Suppressor macrophage treated with lipopolysaccharide for 4 hours (primary cell): ENCODE measurements at places on chromosomes 1 and 21.

GRCh38 chr1:119318466-119319309 lies 49.9 kb upstream of the HAO2 start:
- no peak for DNase-seq

- DNase-seq, result no peak
Observed at GRCh38 chr1:22949822-22950331, 22.8 kb downstream of the LACTBL1 start.

DNA sequence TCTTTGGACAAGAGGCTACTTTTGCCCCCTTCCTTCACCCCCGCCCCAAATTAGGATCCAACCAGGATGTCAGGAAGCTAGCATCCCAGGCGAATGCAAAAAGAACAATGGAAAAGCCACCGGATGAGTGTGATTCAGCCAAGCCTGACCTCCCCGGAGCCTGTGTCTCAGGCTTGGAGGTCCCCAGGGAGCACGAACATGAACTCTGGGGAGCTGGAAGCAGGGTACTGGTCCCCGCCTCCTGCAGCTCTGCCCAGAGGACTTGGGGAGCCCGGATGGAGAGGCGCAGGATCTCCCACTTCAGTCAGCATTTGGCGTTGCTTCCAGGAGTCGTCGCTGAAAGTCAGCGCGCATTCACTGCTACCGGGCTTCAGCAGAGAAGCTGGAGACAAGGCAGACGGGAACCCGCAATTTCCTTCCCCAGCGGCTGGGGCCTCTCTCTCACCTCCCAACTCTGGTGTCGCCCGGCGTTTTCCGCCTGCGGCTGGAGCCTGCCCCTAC lies 1.8 kb upstream of the TBX15 start:
- no peak for DNase-seq

GRCh38 chr1:46218443-46218842 lies 15.3 kb downstream of the LURAP1 start:
- no peak for DNase-seq

DNA sequence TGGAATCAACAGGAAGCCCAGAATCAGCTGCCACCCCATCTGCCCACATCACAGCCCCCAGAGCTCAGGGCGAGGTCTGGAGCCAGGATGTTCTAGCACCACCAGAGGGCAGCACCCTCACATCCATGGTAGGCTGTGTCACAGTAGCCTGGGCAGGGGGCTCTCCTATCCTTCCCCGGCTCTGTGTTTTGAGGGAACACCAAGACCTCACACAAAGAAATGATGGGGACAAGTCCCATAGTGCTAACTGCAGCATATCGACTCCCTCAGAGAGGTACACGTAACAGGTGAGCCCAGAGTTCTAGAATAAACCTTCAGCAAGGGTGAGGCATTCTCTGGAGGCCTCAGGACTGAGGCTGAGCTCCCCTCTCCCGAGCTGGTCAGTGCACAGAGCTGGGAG lies 2.3 kb upstream of the KCNC4 start:
- peak; percentile 72 for DNase-seq

DNA sequence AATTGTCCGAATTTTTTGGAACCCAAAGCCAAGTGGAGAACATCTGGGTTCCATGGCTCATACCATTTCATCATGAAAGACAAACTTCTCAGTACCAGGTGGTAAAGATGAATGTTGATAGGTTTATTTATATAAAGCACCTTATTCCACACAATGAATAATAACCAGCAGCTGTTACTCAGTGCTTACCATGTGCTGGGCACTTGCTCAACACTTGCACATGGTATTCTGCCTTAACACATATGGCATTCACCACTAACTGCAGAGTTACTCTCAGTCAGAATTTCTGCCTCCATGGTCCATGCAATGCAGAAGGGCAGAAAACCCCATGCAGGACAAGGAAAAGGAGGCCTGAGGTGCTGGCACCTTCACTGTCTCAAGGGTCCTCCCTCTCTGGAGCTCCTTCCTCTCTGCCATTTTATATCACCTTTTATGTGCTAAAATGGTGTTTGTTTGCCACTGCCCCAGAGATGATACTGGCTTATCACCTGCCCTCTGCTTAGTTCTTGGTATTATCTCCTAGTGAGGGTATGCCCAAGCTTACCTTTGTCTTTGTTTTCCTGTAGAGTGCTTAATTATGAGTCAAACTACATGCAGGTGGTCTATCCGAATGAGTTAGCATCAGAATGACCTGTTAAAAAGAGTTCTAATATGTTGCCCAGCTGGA lies 76.7 kb upstream of the ZNF326 start:
- DNase-seq, result no peak

GRCh38 chr21:38227401-38227800 lies 29.4 kb upstream of the KCNJ15 start:
- no peak for DNase-seq

DNA sequence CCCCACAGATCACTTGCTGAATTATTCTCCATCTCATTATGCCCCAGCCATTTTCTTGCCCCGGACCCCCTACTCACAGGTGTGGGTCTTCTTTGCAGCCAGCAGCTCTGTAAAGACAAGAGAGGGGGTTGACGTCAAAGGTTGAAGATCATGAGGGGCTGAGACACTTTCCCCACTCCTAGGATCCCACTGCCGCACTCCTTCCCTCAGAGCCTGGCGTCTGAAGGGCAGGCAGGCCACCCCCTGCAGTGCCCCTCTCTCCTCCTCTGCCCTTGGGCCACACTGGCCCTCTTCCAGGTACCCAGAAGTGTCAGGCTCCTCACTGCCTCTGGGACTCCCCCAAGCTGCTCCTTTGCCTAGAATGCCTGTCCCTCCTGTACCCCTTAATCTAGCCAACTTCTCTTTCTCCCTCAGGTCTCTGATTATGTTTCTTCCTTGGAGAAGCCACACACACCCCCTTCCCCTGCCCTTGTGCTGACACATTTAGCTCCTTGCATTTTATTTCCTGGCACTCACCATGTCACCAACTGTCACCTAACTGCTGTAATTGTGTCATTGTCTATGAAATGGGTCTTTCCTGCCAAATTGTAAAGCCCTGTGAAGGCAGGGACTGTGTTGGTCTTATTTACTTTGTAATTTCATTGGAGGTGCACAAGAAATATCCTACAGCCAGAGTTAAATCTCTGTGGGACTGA lies 2.1 kb downstream of the RORC start:
- no peak for DNase-seq

DNA sequence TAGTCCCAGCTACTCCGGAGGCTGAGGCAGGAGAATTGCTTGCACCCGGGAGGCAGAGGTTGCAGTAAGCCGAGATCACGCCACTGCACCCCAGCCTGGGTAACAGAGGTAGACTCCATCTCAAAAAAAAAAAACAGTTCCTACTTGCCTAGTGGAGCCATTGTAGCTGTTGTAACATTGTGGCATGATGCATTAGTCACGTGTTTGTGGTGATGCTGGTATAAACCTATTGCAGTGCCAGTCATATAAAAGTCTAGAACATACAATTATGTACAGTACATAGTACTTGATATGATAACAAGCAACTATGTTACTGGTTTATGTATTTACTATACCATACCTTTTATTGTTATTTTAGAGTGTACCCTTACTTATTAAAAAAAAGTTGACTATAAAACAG lies 16.2 kb downstream of the KYAT3 start:
- no peak for DNase-seq

- no peak for DNase-seq
Observed at GRCh38 chr1:215269955-215270354, 187.4 kb downstream of the KCNK2 start.

GRCh38 chr1:111943066-111943465 lies 46.4 kb downstream of the KCND3 start:
- no peak for DNase-seq

DNA sequence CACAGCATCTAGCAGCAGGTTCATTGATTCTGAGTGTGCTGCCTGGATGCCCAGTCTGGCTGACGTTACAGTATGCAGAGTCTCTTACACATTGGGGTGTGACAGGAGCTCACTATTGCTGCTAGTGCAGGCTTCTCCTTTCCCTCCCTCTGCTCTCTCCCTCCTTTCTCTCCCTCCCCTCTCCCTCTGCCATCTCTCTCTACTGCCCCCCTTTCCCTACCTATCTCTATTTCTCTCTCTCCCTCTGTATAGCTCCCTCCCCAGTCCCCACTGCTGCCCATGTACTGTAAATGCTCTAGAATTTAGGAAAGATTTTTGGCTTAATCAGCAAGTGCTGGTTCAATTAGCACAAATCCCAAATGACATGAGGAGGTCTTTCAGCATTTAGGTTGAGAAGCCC lies 62.8 kb downstream of the PCBP3 start:
- no peak for DNase-seq

DNA sequence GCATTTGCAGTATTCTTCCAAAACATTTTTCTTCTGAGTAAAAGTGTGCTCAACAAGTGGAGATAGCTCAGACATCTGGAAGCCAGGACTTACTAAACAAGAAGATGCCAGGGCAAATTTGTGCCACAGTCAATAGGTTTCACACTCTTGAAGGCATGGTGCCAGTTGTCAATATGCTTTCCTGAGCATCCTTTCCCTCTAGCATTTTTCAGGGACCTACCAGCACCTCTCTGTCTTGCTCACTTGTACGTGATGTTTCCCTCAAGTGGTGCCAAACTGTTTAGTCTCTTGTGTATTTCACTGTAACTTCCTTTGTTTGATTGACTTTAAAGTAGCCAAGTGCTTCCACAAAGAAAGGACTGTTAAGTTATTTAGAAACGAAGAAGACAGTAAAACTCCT lies 194.0 kb upstream of the SGIP1 start:
- no peak for DNase-seq

DNA sequence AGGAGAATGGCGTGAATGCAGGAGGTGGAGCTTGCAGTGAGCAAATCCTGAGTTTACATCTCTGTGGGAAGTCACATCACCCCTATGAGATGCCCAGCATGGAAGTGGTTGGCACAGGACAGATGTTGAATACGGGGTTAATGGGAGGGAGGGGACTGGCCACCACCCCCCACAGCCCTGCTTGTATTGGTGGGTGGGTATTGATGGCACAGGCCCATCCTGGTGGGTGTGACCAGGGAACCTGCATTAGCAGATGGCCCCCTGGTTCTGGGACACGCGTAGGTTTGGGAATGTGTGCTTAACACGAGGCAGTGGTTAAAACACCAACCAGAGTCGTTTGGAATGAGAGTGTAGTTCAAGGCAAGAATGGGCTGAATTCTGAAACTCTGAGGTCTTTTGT lies 117.9 kb downstream of the PRDM2 start:
- DNase-seq, result no peak

GRCh38 chr1:183567584-183567983 lies 22.7 kb downstream of the NCF2 start:
- peak; percentile 34 for DNase-seq

DNA sequence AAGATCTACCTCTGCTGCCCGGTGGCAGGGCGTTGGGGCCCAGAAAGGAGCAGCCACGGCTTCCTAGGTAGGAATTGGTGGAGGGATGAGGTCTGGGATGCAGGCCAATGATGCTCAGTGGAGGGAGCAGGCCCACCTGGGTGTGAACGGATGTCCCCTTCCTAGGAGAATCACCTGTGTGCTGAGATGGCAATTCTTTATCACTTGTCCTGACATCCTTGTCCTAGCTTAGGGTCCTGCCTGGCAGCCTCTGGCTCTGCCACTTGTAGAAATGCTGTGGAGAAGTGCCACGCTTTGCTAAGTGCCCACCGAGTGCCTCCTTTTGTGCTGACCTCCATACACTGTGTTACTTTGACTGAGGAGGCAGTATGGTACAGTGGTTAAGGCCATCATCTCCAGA lies 12.8 kb downstream of the EDN2 start:
- DNase-seq, result no peak

DNA sequence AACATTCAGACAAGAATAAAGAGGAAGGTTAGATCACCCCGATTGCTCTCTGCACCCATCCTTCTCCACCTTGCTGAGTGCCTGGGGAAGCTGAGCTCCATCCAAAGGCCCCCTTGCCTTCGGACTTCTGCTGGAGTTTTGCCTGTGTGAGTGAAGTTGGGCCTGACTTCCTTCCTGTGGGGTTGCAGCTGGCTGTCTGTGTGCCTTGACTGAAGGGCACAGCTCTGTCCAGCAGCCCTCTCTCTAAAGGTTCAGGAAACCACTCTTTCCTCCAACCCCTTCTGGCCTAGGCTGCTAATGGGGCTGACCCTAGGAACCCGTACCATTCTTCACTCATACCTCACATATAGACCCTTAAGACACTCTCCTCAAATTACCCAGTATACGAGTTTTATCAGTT lies 173.4 kb upstream of the HMCN1 start:
- no peak for DNase-seq

DNA sequence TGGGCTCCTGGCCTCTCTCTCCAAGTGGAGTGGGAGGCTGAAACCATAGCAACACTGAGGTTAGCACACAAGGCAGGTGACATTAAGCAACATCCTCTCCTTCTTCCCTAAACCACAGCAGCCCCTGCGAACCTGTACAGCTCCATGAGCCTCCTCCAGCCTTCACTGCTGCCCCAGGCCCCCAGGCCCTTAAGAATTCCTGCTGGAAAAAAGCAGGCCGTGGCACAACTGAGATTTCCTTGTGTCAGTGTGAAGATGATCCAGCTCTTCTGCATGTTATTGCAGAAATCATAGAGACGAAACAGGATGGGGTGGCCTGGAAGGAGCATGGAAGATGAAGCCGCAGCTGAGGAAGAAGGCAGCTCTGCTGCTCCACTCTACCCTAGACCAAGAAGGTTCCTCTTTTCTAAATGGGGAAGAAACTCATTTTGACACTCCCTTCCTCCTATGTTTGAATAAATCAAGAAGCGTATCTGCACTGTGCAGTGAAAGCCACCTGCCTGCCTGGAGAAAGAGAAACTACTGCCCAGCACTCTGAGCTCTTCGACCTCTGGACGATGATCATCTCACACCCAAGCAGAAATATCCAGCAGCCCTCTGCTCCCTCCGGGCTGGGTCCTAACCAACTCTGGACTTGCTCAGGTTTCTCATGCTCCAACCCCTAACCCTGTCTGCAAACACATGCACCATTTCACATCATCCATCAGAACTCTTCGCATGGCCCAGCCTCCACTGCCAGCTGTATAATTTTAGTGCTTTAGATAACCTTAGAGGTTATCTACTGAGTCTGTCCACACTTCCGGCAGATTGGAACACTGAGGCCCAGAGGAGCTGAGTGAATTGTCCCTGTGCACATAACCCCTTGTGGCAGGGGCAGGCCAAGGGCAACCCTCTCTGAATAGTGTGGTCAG lies 20.7 kb downstream of the SH3BP5L start:
- DNase-seq, result peak; percentile 80

DNA sequence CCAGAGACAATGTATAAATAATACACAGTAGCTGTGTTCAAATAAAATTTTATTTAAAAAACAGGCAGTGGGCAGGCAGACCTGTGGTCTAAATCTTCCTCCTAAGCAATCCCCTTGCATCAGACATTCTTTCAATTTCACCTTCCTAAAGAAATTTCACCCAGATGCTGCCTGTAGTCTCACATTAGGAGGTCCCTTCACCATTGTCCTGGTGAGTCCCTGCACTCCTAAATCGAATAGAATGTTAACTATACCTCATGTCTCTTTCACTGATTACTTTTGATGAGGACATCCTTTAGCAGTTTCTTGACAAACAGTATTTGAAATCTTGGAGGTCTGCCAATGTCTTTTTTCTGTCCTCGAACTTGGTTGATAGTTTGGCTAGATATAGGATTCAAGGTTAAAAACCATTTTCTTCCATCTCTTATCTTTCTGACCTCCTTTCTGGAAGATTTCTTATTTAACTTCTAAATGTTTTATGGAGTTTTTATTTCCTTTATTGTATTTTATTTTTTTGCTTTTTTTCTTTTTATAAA lies 77.5 kb downstream of the LPGAT1 start:
- no peak for DNase-seq

GRCh38 chr1:110056285-110056683 lies 14.2 kb downstream of the ALX3 start:
- DNase-seq, result no peak

- no peak for DNase-seq
Observed at GRCh38 chr1:65910432-65910831, 117.7 kb downstream of the PDE4B start.
